ENCODE measurements at places on chromosomes 6 and 20.

- no peak for DNase-seq
These were observed 340.2 kb downstream of the DHX35 start for GRCh38 chr20:39302312-39302711.

GRCh38 chr6:101760843-101761621, 367.5 kb downstream of the GRIK2 start:
- no peak for DNase-seq

- DNase-seq, result no peak
These were observed 12.6 kb downstream of the CYP24A1 start for GRCh38 chr20:54161008-54161820.

DNA sequence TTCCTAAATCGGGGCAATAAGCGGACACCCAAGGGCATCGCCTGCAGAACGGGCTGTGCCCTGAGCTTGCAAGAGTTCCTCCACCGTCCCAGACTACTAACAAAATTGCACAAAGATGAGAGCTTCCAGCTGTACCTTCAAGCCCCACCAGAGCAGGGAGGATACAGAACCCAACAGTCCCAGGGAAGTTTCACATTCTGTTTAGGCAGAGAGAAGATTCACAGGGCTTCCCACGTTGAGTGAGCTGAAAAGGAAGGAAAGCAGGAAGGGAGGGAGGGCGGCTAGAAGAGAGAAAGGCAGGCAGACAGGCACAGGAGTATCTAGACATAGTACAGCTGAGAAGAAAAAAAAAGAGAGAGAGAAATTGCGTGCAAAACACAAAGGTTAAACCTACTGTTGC, 112.6 kb upstream of the AFDN start:
- peak; percentile 14 for DNase-seq

GRCh38 chr6:20211037-20211940, 980 bp downstream of the MBOAT1 start:
- peak; percentile 36 for DNase-seq

GRCh38 chr6:78300885-78301284, 566.5 kb upstream of the IRAK1BP1 start:
- no peak for DNase-seq

DNA sequence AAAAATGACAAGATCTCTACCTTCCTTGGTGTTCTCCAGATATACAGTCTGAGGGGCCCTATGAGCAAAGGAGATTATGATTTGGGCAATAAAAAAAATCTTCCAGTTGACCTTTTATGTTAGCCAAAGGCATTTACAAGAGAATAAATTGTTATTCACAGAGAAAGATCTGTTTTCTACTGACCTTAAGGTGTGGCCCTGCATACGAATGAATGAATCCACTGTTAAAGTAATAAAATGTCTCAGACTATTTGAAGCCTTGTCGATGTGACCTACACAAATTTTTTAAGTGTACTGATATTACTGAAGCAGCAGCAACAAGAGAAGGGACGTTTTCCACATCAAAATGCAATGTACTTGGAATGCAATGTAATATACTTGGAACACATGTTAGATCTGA, 95.9 kb upstream of the SSTR4 start:
- DNase-seq, result no peak

DNA sequence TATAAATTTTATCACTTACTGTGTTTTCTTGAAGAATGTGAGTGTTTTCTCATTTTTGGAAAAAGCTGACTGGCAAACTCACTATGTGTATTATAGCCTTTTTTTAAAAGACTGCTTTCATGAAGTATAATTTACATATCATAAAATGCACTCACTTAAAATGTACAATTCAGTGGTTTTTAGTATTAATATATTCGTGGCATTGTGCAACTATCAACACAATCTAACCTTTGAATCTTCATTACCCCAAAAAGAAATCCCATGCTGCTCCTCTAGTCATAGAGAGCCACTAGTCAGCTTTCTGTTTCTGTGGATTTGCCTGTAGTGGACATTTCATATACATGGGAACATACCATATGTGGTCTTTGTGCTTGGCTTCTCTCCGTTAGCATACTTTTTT, 143.8 kb downstream of the PLCB4 start:
- DNase-seq, result no peak

- DNase-seq, result no peak
These were observed 218.8 kb downstream of the TAF4 start for GRCh38 chr20:61846741-61847419.

- DNase-seq, result peak; percentile 44
These were observed 16.5 kb downstream of the RIPOR2 start for GRCh38 chr6:24919056-24919892.

DNA sequence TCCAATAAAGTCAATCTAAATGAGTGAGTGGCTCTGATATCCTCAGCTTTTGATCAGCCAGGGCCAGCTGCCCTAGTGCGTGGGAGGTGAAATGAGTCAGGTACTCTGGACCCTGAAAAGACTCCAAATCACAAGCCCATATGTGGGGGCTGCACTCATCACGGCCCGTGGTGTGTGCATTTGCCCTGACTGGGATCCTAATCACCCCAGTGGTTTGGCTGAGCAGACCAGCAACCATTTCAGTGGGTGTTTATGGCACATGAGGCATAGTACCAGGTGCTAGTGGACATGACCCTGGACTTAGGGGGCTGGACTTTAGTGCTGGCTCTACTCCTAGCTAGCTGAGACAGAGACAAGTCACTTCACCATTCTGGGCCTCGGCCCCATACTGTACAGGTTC, 39.4 kb downstream of the SCML4 start:
- DNase-seq, result no peak

GRCh38 chr6:132072271-132072670, 121.1 kb upstream of the CCN2 start:
- DNase-seq, result no peak

- no peak for DNase-seq
These were observed 186.2 kb downstream of the FOXC1 start for GRCh38 chr6:1795910-1796309.

All from Peyer's patch (tissue), 4 donors.